ENCODE measurements at places on chromosomes 3 and 15. TPM values are rescaled to one million over a fixed set of nuclear protein-coding genes. Genes with fewer than 3 reads are reported as not detected.

Gene KLF15
- 0.34 TPM for total RNA-seq

Gene SPATA12
- not detected for total RNA-seq

Gene INTS14
- total RNA-seq, result 62.3 TPM

Gene NTRK3
- total RNA-seq, result not detected

Gene PRICKLE2
- not detected for total RNA-seq

Gene ANKRD63
- total RNA-seq, result not detected

Gene ERICH6
- total RNA-seq, result not detected

Gene IL1RAP
- total RNA-seq, result 11.1 TPM

Gene GOLGA6B
- not detected for total RNA-seq

Gene NAA50
- total RNA-seq, result 202 TPM

Gene IGF2BP2
- total RNA-seq, result 0.32 TPM

Gene PLCH1
- total RNA-seq, result 0.10 TPM

Gene SEMA3F
- 0.10 TPM for total RNA-seq

Gene LTK
- 0.11 TPM for total RNA-seq

Gene BMF
- 7.7 TPM for total RNA-seq

Gene SPINK8
- not detected for total RNA-seq

Gene FBXO45
- total RNA-seq, result 28.9 TPM

Gene CA12
- total RNA-seq, result not detected

Gene KNG1
- total RNA-seq, result not detected

Gene THRB
- not detected for total RNA-seq

Gene PLA2G4E
- total RNA-seq, result not detected

Gene DZIP1L
- 0.21 TPM for total RNA-seq

Gene ISLR
- not detected for total RNA-seq

Data from activated CD8-positive, alpha-beta memory T cell treated with anti-CD3 and anti-CD28 coated beads for 36 hours (primary cell).